CD4-positive, alpha-beta T cell treated with Interferon gamma for 1 hour (primary cell): ENCODE measurements at places on chromosomes 12 and 14.

DNA sequence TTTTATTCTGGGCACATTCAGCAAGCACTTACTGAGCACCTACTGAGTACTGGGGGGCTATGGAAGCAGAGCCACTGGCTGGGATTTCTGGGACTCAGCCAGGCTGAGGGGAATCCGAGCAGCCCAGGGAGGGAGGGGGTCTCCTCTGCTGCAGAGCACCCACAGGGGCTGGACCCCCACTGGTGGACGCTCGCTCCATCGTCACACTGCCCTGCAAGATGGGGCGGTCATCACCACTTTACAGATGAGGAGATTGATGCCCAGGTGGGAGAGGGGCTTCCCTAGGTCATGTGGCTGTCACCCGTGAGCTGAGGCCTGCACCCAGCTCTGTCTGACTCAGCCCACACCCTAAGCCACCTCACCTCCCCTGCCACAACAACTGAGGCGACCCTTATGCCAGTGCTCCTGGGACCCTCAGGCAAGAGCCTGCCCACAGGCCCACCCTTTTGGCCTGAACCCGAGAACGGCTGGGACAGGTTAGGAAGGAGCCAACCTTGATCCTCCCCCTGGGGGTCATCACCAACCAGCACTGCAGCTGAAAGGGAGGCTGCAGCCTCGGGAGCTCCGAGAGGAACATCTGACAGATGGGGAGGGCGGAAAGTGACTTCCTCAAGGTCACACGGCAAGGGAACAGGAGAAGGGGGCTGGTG, 74.4 kb downstream of the SERPINA3 start:
- DNase-seq = no peak

GRCh38 chr14:85223667-85224066, 306.3 kb upstream of the FLRT2 start:
- no peak for DNase-seq

DNA sequence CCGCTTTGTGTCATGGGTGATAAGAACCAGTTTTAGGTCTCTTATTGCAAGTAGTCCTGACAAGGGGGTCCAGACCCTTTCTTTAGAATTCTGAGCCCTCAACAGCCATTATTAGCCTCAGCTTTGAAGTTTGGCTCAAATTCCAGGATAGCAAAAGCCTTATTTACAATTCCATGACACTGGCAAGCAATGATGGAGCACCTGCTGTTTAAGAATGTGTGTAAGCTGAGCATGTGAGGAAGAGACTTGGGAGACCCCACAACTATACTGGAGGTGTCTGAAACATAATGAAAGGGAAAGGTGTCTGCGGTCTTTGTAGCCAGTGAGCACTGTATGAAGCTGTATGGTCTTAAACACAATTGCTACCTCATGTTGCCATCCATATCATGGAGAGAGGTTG, 119.8 kb downstream of the TBX5 start:
- DNase-seq = no peak

GRCh38 chr12:115606040-115606439, 671.5 kb downstream of the MED13L start:
- no peak for DNase-seq

DNA sequence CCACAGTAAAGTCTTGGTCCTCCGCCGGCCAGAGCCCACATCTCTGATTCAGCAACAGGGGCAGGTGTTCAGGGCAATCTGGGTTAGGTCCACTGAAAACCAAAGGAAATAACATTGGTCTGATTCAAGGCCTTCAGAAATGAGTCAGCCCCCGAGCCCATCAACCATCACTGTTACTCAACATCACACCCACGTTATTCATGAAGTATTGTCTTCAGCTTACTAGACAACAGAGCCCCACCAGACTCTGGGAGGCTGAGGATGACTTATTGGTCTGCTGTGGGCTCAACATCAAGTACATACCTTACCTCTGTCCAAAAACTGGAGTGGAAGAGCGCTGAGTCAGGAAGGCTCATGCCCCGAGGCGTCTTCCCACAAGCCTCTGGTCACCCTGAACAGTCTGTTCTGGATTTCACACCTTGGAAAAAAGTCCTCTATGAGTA, 97.5 kb downstream of the ZFP36L1 start:
- DNase-seq = peak; percentile 48

DNA sequence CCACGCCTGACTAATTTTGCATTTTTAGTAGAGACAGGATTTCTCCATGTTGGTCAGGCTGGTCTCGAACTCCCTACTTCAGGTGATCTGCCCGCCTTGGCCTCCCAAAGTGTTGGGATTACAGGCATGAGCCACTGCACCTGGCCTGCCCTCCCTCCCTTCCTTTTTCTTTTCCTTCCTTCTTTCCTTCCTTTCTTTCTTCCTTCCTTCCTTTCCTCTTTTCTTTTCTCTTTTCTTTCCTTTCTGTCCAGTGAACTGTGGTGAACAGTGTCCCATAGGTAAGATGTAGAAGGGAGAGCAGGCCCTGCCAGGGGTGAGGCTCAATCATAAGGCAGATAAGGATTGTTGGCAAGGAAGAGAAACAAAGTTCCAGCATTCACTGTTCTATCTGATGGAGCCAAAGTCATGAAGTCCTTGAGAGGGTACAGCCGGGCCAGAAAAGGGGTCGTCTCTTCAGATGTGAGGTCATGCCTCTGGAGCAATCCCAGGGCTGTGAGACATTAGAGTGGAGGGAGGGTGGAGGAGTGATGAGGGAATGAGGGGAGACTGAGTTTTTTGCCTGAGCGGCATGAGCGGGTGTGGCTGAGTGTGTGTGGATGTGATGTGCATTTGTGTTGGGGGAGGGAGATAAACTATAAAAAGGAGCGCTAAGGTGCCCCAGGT, 4.2 kb upstream of the MLF2 start:
- DNase-seq = no peak
